Bronchial epithelial cell (primary cell): ENCODE measurements at places on chromosomes 2 and 18. TPM values are rescaled to one million over a fixed set of nuclear protein-coding genes. Genes with fewer than 3 reads are reported as not detected.

DNA sequence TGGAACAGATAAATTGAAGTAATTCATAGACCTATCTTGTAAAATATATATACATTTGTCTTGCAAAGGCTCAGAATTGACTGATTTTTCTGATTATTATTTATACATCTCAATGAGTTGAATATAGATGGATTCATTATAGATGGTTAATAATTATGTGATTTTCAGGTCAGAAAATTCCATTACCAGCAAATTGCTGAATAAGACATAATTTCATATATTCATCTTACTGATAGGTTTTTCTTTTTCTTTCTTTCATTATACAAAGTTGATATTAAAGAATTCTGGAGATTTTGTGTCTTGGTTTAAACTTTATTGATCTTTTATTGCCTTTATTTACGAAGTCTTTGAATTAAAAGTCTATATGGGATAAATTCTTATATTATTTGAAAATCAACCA, 41.6 kb upstream of the SPAG16 start:
- DNase-seq: no peak

- DNase-seq: no peak
Measured at GRCh38 chr2:240468303-240469238, 33.1 kb downstream of the GPC1 start.

DNA sequence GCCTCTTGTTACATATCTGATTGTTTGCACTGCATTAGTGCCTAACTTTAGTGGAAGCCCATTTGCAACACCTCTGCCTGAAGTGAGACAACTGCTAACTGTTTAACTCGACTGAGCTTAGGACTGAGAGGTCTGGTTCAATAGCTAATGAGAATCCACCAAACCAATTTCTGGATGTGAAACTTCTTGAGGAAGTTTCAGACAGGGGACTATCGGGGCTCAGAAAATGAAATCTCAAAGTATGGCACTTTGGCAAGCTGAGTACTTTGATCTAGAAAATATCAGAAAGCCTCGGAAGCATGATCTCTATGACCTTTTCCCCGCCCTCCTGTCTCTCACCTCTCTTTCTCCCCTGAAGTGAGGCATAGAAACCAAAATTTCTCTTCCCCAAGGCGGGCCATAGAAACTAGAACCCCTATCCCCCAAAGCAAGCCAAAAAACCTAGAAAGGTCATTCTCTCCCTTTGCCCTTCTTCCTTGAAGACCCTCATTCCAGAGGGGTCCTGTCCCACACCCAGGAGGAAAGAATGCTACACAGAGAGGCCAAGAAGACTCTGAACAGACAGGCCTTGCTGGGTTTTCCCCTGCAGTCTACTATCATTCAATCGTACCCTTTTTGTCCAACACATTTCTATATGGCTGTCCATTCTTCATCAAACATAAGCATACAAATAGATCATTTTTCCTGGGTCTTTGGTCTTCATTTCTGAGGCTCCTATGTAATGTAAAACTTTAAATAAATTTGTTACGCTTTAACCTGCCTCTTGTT, 69.6 kb upstream of the CREB1 start:
- DNase-seq: no peak

GRCh38 chr18:44733069-44733753, 52.5 kb downstream of the SETBP1 start:
- peak; percentile 96 for DNase-seq

Gene CYB5A
- 53.2 and 66.3 TPM in 2 replicates for total RNA-seq

- no peak for DNase-seq
Measured at GRCh38 chr18:51559198-51559901, 361.9 kb upstream of the MEX3C start.

Gene SGPP2
- total RNA-seq: 9.7 and 40.1 TPM in 2 replicates

DNA sequence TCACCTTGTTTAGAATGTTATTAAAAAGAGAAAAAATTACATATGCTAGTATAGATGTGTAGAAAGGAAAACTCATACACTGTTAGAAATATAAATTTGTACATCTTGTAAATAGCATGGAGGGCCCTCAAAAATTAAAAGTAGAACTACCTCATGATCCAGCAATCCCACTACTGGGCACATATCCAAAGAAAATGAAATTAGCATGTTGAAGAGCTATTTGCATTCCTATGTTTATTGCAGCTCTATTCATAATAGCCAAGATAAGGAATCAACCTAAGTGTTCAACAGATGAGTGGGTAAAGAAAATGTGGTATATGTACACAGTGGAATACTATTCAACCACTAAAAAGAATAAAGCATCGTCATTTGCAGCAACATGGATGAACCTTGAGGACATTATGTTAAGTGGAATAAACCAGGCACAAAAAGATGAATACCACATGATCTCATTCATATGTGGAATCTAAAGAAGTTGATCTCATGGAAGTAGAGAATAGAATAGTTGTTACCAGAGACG, 251.5 kb upstream of the THUMPD2 start:
- DNase-seq: no peak

DNA sequence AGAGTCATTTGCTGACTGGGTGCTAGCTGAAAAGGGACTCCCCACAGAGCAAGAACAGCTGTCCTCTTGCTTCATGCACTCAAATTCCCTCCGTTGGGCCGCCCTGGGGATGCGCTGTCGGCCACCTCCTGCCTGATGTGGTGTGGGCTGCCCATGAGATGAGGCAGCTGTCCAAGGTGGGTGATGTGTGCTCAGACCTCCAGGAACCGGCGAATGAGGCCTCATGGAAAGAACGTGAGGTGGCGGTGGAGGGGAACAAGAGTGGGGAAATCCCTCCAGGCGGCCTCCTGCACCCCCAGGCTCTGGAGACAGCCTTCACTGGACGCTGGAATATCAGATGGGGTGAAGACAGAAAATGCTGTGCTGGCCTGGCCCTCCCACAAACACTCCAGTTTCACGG, 79.8 kb downstream of the LONRF2 start:
- DNase-seq: no peak

Gene HOXD1
- not detected in 2 replicates for total RNA-seq

Gene TMEFF2
- not detected in 2 replicates for total RNA-seq

GRCh38 chr2:223815186-223815883, 22.0 kb downstream of the AP1S3 start:
- DNase-seq: peak; percentile 99
